ENCODE measurements at places on chromosomes 6 and 20.

DNA sequence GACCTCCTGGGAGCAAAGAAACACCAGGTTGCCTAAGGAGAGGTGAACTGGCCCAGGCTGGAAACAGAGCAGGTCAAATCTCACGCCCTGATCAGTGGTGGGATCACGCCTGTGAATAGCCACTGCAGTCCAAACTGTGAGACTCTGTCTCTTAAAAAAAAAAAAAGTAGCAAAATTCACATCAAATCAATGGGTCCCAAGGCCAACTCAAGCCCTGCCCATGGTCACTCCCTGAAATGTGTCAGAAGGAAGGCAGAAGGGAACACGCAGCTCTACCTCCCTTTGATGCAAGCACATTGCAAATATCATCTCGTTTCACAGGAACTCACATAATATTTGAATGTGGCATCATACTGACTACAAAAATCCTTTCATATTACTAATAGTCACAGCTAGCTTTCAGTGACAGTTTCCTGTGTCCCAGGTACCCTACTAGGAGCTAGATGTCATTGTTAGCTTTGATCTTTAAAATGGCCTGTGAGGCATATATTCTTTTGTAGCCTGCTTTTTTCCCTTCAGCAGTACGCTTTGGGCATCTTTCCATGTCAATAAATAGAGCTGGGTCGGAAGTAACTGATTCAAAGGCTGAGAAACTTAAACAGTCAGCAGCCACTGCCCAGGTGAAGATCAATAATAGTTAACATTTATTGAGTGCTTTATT lies 14.4 kb upstream of the TTPAL start:
- DNase-seq = no peak

DNA sequence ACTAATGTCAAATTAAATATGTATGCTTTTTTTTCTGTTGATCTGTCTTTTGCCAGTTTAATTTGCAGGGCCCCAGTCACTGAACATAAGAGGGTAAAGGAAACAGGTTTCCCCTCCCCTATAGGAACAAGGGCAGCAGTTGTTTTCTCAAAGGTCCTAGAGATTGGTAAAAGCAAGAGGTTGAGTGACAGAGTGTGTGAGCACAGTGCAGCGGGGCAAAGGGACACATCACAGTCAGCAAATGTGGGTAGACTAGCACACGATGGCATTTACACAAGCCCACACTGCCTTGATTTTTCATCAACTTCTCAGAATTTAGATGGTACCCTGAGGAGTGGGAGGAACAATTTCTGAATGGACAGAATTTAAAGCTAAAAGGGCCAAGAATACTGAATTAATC lies 138.7 kb upstream of the MYLIP start:
- DNase-seq = no peak

GRCh38 chr6:93474733-93475179 lies 55.4 kb upstream of the EPHA7 start:
- no peak for DNase-seq

- DNase-seq = no peak
These were observed 5.2 kb upstream of the BPIFA2 start for GRCh38 chr20:33162753-33163152.

GRCh38 chr6:36674942-36675341 lies 3.6 kb upstream of the CDKN1A start:
- no peak for DNase-seq
